ENCODE measurements at places on chromosomes 1 and 21.

- DNase-seq: no peak
These were observed 51.5 kb upstream of the SCYL3 start for GRCh38 chr1:169945181-169945580.

DNA sequence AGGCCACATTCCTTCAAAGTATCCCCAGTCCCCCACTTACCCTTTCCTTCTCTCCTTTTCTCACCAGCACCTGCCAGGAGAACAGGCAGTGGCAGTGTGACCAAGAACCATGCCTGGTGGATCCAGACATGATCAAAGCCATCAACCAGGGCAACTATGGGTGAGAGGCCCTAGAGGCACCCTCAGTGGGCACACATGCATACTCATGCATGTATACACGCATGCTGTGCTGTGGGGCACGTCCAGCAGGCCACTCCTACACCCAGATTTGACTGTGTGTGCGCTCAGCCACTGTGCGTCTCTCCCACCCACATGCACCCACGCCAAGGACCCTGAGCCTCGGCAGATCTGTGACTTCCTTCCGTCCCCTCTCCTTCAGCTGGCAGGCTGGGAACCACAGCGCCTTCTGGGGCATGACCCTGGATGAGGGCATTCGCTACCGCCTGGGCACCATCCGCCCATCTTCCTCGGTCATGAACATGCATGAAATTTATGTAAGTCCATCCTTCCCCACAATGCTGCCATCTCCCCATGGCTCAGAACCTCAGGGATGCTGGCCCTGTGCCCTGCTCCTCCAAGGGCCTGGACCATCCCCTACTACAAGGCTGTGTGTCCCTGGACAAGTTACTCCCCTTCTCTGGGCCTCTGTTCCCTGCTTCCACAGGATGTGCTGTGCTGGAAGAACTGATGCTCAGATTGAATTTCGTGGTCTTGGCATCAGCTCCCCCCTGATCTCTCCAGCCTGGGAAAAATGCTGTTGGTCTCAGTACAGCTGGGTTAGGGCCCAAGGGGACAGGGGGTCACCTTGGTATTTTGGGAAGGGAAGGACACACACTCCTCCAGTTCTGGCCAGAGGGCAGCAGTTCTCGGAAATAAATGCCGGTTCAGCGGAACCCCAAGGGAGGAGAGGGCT is 7.0 kb downstream of the TINAGL1 start:
- no peak for DNase-seq

DNA sequence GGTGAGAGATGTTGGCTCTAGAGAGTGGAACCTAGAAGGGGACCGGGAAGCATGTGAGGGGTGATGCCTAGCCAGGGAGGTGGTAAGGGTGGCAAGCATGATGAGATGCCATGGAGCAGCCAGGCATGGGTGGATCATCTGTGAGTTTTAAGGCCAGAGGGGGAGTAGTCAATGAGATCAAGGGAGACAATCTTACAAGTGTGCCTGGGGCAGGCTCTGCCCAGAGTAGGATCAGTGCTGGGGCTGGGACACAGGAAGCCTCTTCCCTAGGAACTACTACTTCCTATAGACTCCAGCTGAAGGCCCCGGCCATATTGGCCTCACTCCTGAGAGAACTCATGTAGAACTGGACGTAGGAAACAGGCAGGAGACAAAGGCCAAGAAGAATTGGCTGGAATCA is 192.4 kb upstream of the CSF3R start:
- DNase-seq: no peak

DNA sequence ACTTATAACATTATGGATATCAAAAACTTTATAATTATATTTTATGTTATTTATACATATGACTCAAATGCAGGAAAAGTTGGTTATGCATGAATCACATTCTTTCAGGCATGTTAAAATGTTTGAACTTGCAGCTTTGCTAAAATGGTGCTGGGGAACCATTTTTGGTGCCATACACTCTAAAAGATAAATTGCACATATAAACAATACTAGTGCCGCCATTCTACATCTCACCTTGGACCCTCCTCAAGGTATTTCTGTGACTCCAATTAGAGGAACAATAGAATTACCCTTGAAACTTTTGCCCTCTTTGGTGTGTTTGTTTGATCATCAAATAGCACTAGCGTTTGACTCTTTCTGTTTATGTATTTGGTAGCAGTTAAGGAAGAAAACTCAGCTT is 997 bp downstream of the PRKACB start:
- no peak for DNase-seq

GRCh38 chr1:219659005-219659600 is 46.2 kb upstream of the ZC3H11B start:
- DNase-seq: no peak

GRCh38 chr21:38930066-38930465 is 124.3 kb downstream of the ETS2 start:
- no peak for DNase-seq

GRCh38 chr1:33434363-33434750 is 3.5 kb upstream of the PHC2 start:
- DNase-seq: no peak

- no peak for DNase-seq
These were observed 7.0 kb upstream of the GPR88 start for GRCh38 chr1:100530880-100531487.

DNA sequence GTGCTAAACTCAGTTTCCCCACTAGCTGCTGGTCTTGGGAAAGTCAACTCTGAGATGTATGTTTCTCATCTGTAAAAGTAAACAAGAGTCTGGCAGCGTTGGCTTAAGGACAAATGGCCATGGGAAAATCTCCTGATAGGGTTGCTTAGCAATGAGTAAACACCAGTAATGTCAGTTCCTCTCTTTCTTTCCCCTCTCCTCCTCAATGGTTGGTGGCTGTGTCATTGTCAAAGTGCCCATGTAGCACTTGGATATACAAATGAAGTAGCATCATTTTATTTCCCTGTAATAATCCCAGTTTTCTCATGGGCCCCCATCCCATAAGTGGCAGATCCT is 2.2 kb upstream of the FYB2 start:
- peak; percentile 30 for DNase-seq

All from NCI-H748 treated with DMSO at 0.1 percent for 48 hours (cell line).